ENCODE measurements at places on chromosomes 13 and 19.

DNA sequence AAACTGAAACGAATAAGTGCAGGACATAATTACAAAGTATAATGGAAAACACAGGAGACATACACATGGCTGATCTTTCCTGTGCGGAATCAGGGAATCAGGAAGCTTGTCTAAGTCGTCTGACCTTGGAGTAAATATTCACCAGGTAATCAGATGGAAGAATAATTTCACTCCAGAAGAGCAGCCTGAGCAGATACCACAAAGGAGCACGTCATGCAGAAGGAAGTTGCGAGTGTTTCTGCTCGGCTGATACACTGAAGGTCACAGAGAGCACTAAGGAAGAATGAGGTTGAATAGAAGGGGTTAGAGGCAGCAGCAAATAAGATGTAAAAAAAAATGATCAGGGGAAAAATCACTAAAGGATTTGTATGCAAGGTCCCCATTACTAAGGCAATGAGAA lies 122.3 kb upstream of the GPC6 start:
- no peak for DNase-seq

GRCh38 chr13:113632706-113633484 lies 25.1 kb downstream of the ATP4B start:
- DNase-seq = no peak

GRCh38 chr13:20291675-20292074 lies 59.6 kb upstream of the GJB6 start:
- DNase-seq = no peak

GRCh38 chr13:62087124-62087523 lies 671.5 kb upstream of the PCDH20 start:
- no peak for DNase-seq

- DNase-seq = no peak
These were observed 19.6 kb downstream of the AP2A1 start for GRCh38 chr19:49786376-49786820.

GRCh38 chr19:34357431-34357830 lies 7.6 kb upstream of the GPI start:
- DNase-seq = no peak

- no peak for DNase-seq
These were observed 23.5 kb downstream of the DYRK1B start for GRCh38 chr19:39810424-39810823.
